T follicular helper cell (primary cell): ENCODE measurements at places on chromosomes 12 and 14.

GRCh38 chr12:22743700-22744099 is 118.7 kb downstream of the ETNK1 start:
- DNase-seq = no peak

DNA sequence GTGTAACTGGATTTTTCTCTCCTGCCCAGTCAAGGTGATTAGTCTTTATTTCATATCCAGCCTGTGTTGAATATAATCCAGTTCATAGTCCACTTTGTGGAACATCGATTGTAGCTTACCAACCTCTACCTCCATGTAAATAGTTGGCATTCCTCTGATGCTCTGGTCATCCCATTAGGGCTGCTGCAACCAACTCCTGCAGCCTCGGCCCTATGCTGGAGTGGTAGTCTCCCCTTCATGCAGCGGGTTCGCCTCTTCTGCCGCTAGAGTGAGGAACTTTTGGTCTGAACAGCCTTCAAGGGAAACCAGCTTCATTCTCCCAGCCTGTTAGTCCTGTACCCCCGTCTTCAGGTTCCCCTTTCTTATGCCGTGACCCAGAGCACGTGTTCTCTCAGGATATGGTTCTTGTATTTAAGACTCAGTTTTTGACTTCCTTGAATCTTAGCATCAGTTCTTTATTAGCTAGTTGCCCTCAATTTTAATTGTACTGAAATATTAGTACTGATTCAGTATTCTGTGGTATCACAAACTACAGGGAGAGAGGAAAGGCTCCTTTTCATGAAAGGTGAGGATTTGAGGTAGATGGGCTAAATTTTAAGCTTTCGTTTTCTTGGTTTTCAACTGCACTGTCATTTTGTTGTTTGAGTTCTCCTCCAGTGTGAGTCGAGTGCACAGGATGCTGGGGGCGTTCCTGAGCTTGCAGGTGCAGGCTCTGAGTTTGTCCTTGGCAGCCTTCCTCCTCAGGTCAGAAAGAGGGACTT is 33.2 kb downstream of the ZNF664 start:
- DNase-seq = no peak

GRCh38 chr12:125203145-125203765 is 138.0 kb downstream of the AACS start:
- no peak for DNase-seq

GRCh38 chr14:76577837-76578236 is 183.4 kb upstream of the VASH1 start:
- DNase-seq = no peak
